ENCODE measurements at places on chromosomes 12 and 14. TPM values are rescaled to one million over a fixed set of nuclear protein-coding genes. Genes with fewer than 3 reads are reported as not detected.

Gene RHOJ
- 9.5 TPM for total RNA-seq

Gene ACVRL1
- 1.7 TPM for total RNA-seq

Gene EIF2S3B
- total RNA-seq: 0.57 TPM

Gene MYH6
- not detected for total RNA-seq

Gene RSRC2
- 58.7 TPM for total RNA-seq

Gene INHBE
- total RNA-seq: 1.6 TPM

Gene TBX5
- 2.9 TPM for total RNA-seq

Gene LALBA
- not detected for total RNA-seq

Gene IFI27L1
- total RNA-seq: 23.6 TPM

GRCh38 chr12:50615907-50616296, 111.1 kb downstream of the DIP2B start:
- DNase-seq: peak; percentile 36

DNA sequence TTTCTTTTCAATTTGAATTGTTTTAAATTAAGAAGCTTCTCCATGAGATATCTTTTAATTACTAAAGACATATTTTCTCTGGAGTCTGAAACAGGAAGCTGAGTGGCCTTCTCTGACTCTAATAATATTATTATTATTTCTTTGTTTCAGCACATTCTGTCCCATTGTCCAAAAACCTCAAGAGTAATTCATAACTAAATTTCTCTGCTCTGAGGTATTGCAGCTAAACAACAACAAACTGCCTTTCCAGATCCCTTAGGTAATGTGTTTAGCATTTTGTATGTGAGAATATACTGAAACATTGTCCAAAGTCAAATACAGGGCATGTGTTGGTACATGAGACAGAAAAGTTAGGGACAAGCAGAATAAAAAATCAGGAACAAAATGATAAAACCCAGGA, 199.0 kb upstream of the FAR2 start:
- DNase-seq: no peak

DNA sequence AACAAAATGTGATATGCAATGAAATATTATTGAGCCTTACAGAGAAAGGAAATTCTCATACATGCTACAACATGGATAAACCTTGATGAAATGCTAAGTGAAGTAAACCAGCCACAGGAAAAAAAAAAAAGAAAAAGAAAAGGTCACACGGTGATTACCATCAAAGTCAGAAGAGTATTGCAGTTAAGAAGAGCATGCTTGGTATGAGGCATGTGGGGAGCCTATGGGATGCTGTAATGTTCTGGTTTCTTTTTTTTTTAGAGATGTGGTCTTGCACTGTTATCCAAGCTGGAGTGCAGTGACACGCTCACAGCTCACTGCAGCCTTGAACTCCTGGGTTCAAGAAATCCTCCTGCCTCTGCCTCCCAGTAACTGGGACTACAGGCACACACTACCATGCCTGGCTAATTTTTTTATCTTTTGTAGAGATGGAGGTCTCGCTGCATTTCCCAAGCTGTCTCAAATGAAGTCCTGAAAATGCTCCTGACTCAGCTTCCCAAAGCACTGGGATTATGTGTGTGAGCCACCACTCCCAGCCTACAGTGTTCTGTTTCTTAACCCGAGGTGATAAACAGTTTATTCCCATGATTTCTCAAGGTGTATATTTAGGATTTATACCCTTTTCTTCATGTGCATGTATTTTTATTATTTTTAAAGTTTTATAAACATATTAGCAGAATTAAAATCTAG, 96.2 kb downstream of the SEC23A start:
- DNase-seq: no peak

DNA sequence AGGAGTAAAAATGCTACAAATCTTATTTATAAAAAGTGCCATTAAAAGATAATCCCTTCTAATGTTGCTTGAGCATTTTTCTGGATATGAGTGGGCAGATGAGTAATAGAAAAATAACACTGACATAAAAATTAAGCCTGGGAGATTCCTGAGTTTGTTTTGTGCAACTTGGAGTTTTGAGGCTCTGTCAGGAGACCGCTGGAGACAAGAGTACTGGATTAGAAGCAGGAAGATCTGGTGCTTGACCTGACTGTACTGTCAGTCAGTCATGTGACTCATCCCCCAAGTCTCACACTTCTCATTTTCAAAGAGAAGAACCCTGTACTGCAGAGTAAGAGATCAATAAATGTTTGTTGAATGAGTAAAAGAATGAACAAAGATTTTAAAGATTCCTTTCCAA, 29.4 kb downstream of the ANO4 start:
- DNase-seq: peak; percentile 65

- no peak for DNase-seq
Observed at GRCh38 chr12:47028186-47028585, 51.2 kb upstream of the PCED1B start.

DNA sequence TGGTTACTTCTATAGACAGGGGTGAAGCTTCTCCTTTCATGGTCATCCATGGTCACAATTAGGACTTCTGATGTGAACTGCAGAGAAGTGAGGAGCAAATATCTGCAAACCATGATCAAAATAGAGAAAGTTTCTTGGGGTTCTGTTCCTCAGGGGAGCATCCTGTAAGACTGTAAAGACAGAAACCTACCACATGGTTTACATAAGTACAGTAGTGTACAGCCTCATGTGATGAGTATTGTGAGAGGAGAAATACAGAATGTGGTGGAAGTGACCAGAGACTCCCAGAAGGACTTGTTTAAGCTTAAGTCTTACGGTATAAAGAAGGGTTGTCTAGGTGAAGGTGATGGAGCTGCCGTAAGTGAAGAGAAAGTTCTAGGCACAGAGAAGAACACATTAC, 484.7 kb downstream of the LRIG3 start:
- DNase-seq: no peak

GRCh38 chr14:33218026-33218425, 279.3 kb downstream of the NPAS3 start:
- no peak for DNase-seq

- no peak for DNase-seq
Observed at GRCh38 chr12:125203145-125203765, 138.0 kb downstream of the AACS start.

- no peak for DNase-seq
Observed at GRCh38 chr12:62075870-62076269, 184.3 kb upstream of the USP15 start.

DNA sequence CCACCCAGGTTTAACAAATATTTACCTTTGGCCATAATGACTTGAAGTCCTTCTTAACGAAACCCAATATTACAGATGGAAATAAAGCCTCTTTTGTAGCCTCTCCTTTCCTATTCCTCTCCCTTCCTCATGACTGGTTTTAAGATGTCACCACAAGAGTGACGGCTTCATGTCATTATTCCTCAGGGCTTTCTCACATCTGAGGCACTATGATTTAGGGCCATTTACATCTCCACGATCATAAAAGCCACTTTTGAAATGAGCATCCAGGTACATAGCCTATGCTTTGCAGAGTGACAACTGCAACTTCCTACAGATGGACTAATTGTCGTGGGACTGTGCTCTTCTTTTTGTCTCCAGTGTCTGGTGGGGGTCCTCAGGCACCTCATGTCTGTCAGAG, 32.3 kb upstream of the DACT1 start:
- DNase-seq: no peak

- DNase-seq: peak; percentile 37
Observed at GRCh38 chr12:105204916-105205315, 31.1 kb downstream of the APPL2 start.

DNA sequence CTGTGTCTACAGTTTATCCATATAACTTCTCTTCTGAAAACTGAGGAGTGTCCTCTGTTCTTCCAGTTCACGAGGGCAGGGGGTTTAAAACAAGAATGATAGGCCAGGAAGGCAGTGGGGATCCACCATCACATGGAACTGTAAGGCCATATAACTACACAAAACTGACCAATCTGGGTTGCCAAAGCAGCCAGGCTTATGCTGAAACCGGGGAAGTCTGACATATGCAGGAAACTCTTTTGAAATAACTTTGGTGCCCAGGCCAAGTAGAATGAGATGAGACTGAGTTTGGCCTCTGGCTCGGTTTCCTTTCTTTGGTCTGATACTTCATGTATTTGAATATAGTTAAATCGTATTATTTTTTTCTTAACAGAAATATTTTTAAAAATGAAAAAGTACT, 18.0 kb upstream of the ATF1 start:
- DNase-seq: no peak

DNA sequence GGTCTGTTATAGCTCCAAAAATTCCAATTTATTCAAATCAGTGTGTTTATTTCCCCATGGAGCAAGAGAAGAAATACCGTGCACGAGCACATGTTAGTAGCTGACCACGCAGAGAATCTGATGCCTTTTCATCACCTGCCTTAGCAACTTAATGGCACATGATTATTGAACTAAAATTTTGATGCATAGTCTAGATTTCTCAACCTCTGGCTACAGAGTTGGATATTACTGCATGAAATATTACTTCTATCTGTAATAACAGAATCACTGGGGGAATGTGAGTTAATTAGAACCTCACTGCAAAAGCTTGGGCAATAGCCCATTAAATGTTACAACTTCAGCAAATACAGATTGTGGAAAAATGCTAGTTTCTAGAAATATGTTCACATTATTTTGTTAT, 335.8 kb downstream of the FLRT2 start:
- no peak for DNase-seq

DNA sequence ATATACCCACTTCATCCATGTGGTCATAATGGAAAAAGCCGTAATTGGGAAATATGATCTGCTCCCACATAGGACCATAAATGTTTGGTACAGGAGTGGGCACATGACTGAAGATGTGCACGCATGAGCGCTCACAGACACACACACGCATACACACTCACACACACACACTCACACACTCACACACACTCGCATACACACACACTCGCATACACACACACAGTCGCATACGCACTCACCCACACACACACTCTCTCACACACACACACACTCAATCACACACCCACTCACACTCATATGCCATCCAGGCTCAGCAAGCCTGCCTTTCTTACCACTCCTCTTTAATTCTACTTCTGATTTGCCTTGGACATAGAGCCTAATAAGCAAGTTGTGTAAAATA, 45.6 kb upstream of the EGLN3 start:
- no peak for DNase-seq

GRCh38 chr12:93777254-93777653, 100.1 kb downstream of the CRADD start:
- DNase-seq: no peak
